HepG2 (cell line): ENCODE measurements at places on chromosomes 7 and 10. TPM values are rescaled to one million over a fixed set of nuclear protein-coding genes. Genes with fewer than 3 reads are reported as not detected.

- no peak overlapping the region for H3K4me3 ChIP-seq
- H3K27me3 ChIP-seq, result no peaks in the 10 kb centered on the region
- no peak for DNase-seq
- no peaks in the 10 kb centered on the region for H3K36me3 ChIP-seq
Observed at GRCh38 chr7:28643584-28644340, 231.4 kb downstream of the CREB5 start.

- DNase-seq, result no peak
- H3K27me3 ChIP-seq, result no peaks in the 10 kb centered on the region; the same call in 2 of the 3 replicates
- no peak overlapping the region for H3K4me3 ChIP-seq
- H3K36me3 ChIP-seq, result no peaks in the 10 kb centered on the region
- no peaks in the 10 kb centered on the region for H3K4me1 ChIP-seq
Observed at GRCh38 chr7:141397236-141398163, 153.7 kb upstream of the AGK start.

DNA sequence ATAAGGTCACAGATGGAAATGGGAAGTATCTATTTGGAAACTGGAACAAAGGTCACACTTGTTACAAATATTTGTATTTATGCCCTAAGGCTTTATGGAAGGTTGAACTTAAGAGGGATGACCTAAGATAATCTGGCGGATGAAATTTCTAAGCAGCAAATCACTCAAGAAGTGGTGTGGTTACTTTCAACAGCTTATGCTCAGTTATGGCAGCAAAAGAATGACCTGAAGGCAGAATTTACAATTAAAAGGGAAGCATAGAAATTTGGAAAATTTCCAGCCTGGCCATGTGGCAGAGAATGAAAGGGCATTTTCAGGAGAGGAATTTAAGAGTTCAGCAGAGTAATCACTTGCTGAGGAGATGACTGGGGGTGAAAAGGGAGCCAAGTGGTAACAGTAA lies 95.8 kb upstream of the TNS3 start:
- H3K27me3 ChIP-seq, result no peaks in the 10 kb centered on the region
- no peak overlapping the region for H3K4me3 ChIP-seq
- H3K27ac ChIP-seq, result no peak overlapping the region
- H3K36me3 ChIP-seq, result no peaks in the 10 kb centered on the region
- DNase-seq, result no peak

DNA sequence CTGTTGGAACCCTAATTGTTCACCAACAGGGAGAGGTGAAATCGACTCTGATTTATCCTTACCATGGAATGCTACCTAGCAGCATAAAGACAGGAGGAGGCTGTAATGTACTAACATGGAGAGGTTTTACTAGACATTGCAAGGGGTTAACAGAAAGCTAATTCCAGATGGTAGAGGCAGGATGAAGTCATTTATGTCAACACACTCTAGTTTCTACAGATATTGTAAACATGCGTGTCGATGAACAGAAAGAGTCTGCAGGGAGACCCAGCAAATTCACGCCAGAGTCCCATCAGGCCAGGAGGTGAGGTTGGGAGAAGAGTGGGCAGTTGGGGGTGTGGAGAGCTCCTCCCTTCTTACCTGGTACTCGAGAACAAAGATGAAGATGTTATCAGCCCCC lies 7.0 kb downstream of the NPC1L1 start:
- H3K27me3 ChIP-seq, result no peaks in the 10 kb centered on the region
- DNase-seq, result no peak
- H3K4me3 ChIP-seq, result no peak overlapping the region
- H3K36me3 ChIP-seq, result peaks cover 36% of the 10 kb centered on the region

The C10orf62 gene
- total RNA-seq, result 0.28 and 1.6 TPM in 2 replicates

DNA sequence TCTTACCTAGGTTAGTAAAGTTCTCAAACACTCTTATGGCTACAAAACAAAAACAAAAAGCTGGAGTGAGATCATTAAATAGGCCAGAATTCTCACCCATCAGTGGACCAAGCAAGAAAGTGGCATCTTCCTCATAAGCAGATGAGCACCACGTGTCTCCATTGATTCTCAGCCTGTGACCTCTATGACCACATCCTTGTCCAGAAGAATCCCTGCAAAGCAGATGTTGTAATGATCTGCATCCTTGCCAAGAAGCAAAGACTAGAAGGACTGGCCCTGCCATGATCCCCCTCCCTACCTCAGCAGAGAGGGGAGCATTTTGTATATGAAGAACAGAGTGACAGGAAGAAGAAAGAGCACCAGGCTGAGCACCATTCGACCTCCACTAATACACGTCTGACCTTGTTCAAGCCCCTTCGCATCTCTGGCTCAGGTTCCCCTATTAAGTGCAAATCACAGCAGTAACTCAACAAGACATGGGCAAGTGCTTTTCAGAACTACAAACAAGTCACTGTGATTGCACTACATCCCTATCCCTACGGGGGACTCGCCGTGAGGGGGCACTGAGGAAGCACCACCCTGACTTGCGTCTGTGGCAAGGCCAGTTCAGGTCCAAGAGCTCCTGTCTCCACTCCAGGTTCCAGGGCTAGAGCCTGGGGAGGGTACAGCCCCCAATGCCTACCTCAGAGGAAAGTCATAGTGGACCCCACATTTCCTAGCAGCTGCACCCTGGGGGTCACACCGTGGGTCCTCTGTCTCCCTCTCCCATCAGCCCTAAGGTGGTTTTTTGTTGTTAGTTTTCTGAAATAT lies 22.2 kb upstream of the RASSF4 start:
- peaks cover 83% of the 10 kb centered on the region for H3K4me1 ChIP-seq
- no peak overlapping the region for H3K4me3 ChIP-seq
- H3K27me3 ChIP-seq, result no peaks in the 10 kb centered on the region

- no peaks in the 10 kb centered on the region for H3K4me1 ChIP-seq
- no peaks in the 10 kb centered on the region for H3K36me3 ChIP-seq
- no peak overlapping the region for H3K27ac ChIP-seq
- no peaks in the 10 kb centered on the region for H3K27me3 ChIP-seq
- H3K4me3 ChIP-seq, result no peak overlapping the region
Observed at GRCh38 chr7:83469076-83469475, 179.9 kb downstream of the SEMA3E start.

The C7orf57 gene
- total RNA-seq, result not detected in 2 replicates

- no peak overlapping the region for H3K27ac ChIP-seq
- DNase-seq, result no peak
- H3K4me3 ChIP-seq, result no peak overlapping the region
- H3K27me3 ChIP-seq, result no peaks in the 10 kb centered on the region
Observed at GRCh38 chr10:60809157-60809556, 30.9 kb downstream of the CDK1 start.

DNA sequence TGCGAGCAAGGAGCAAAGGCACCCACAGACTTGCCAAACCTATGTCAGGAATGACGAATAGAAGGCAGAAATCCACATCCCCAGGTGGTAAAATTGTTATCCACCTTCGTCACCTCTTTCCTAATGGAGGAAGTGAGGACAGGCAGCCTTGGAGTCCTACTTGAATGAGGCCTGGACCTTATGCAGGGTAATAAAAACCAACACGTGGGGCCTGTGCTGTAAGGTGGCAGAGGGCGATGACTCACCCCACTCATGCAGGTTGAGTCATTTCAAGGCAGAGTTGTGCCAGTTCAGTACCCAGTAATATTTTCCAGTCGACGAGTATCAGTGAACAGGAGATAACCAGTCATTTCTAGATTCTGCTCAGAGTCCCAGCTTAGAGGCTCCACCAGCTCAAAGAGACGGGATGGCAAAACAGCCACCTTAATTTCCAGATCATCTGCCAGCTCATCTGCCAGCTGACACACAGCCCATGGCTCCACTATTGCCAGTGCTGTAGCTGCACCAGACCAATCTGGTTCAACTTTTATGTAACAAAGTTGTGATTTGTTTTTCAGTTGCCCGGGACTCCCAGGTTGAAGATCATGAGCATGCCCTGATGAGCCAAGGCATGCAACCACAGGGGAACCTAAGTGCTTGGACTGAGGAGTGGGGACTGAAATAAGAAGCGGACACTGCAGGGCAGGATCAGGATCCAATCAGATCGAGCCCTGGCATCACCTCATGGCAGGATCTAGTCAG lies 176.2 kb upstream of the ITGB1 start:
- peak; percentile 42 for DNase-seq
- no peaks in the 10 kb centered on the region for H3K36me3 ChIP-seq
- peaks cover 9% of the 10 kb centered on the region for H3K4me1 ChIP-seq
- no peak overlapping the region for H3K4me3 ChIP-seq
- H3K27ac ChIP-seq, result no peak overlapping the region

The SRRM3 gene
- total RNA-seq, result 0.11 and 0.13 TPM in 2 replicates

DNA sequence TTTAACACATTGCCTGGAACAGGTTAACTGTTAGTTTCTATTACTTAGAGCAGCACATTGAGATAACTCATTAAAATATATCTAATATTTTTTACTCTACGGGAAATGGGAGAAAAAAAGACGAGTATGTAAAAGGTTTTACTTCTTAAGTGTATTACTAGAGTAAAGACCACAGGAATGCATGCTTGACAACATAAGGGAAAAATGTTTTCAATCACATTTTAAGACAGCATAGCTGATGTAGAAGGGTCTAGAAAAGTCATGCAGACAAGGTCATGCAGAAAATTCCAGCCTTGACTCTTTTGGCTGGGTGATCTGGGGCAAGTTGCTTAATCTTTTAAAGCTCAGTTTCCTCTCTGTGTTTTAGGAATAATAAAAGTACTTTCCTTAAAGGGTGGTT lies 806.2 kb downstream of the CNTNAP2 start:
- no peak overlapping the region for H3K27ac ChIP-seq
- no peaks in the 10 kb centered on the region for H3K36me3 ChIP-seq

- no peaks in the 10 kb centered on the region for H3K36me3 ChIP-seq
- H3K27me3 ChIP-seq, result no peaks in the 10 kb centered on the region
- no peak for DNase-seq
- H3K27ac ChIP-seq, result no peak overlapping the region
- H3K4me1 ChIP-seq, result no peaks in the 10 kb centered on the region
Observed at GRCh38 chr10:34275626-34276130, 539.4 kb downstream of the PARD3 start.

DNA sequence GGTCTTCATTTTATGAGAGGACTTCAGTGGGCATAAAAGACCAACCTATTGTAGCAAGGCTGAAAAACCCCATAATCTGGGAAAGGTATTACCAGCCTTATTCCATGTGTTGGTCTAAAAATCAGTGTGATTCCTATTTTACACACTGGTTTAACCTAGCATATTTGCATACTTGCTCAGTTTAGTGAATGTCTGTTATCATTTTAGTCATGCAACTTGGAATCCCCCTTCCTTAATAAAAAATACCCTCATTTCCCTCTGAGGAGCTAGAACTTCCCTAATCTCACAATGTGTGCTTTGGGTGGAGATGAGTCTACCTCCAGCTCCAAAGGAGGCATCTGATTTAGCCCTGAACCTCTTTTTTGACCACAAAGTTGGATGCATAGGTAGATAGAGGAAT lies 312.8 kb upstream of the SORCS1 start:
- DNase-seq, result no peak
- H3K36me3 ChIP-seq, result no peaks in the 10 kb centered on the region
- H3K4me1 ChIP-seq, result no peaks in the 10 kb centered on the region
- no peak overlapping the region for H3K27ac ChIP-seq
- no peaks in the 10 kb centered on the region for H3K27me3 ChIP-seq
